Activated CD4-positive, alpha-beta T cell treated with anti-CD3 and anti-CD28 coated beads, Interleukin-2, amount 50 U/mL, for 24 hours (primary cell): ENCODE measurements at places on chromosomes 3 and 15.

GRCh38 chr3:9676785-9677184, 26.8 kb upstream of the CPNE9 start:
- no peak for DNase-seq

- no peak for DNase-seq
Measured at GRCh38 chr3:133675631-133676335, 14.0 kb upstream of the TOPBP1 start.

DNA sequence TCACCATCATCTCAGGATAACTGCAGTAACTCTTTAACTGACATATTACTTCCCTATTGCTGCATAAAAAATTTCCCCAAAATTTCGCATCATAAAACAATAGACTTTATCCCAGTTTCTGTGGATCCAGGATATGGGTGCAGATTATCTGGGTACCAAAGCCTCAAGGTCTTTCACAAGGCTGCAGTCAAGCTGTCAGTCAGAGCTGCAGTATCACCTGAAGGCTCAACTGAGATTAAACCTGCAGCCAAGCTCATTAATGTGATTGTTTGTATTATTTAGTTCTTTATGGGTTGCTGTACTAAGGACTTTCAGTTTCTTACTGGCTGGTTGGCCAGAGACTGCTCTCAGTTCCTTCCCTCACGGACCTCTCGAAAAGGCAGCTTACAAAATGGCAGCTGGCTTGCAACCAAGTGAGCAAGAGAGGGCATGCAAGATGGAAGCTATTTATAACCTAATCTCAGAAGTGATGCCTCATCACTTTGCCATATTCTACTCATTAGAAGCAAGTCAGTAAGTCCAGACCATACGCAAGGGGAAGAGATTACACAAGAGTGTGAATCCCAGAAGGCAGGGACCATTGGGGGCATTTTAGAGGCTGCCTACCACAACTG, 54.9 kb downstream of the DCUN1D1 start:
- no peak for DNase-seq

- no peak for DNase-seq
Measured at GRCh38 chr3:151609491-151609890, 124.2 kb upstream of the AADACL2 start.

- DNase-seq = no peak
Measured at GRCh38 chr3:101851072-101851770, 1.9 kb downstream of the NFKBIZ start.

- no peak for DNase-seq
Measured at GRCh38 chr3:59407425-59407824, 357.6 kb upstream of the CFAP20DC start.

DNA sequence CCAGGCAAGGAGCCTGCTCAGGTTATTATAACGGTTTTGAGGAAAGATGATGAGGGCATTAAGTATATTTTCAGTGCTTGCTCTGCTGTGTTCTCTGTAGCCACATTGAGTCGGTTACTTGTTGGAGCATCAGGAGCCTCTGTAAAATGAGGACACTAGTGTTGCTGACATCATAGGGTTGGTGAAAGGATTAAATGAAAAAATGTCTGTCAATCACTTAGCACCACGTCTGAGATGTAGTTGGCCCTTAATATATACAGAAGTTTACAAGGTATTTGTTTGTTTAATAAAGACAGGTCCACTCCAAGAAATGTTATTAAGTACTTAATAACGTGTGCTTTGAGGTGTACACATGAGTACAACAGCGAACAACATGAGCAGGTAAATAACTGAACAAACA, 735 bp upstream of the SLC25A26 start:
- DNase-seq = no peak

GRCh38 chr3:181711325-181712135, at the start of gene SOX2:
Gene SOX2 (plus strand): TSS chr3:181711925. CDS start chr3:181712361, 436 bp downstream.
- no peak for DNase-seq

GRCh38 chr3:171000281-171000680, 26.2 kb downstream of the SLC2A2 start:
- DNase-seq = no peak

DNA sequence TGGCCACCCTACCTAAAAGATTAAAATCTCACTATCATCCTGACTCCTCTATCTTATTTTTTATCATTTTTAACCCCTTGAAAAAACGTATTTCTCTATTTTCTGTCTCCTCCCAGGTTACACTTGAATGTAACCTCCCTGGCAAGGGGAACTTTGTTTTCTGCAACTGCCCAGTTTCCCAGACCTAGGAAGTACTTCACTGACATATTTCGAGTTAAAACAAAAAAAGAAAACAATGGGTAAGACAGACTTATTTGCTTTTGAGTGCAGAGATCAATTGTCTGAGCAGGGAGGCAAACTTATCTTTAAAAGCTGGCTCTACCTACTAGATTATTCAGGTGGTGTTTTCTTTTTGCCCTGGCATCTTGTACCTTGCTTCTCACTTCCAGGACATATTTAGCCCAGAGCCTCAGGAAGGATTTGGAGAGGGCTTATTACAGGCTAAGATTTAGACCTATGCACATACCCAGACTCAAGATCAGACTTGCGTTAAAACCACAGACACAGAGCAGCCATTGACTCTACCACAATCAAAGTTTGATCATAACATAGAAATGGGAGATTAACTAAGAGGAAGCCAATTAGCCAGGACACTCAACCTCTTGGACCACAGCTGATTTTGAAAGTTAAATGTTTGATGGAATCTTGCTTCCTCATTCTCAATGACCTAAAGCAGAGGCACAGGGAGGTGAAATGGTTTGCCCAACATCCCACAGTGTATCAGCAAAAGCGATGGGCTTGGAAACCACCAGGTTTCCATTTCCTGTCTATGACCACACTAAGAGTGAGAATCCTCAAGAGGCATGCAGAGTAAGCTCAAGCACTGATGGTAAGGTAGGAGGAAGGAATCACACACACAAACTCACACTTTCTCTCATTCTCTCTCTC, 169.5 kb upstream of the THBS1 start:
- DNase-seq = no peak

GRCh38 chr3:157282261-157283191, 122.6 kb upstream of the CCNL1 start:
- DNase-seq = no peak

GRCh38 chr3:169509359-169509758, 154.2 kb downstream of the MECOM start:
- DNase-seq = no peak

- peak; percentile 18 for DNase-seq
Measured at GRCh38 chr3:30751610-30752299, 142.7 kb downstream of the GADL1 start.

GRCh38 chr3:171187706-171188290, 161.3 kb upstream of the SLC2A2 start:
- no peak for DNase-seq

DNA sequence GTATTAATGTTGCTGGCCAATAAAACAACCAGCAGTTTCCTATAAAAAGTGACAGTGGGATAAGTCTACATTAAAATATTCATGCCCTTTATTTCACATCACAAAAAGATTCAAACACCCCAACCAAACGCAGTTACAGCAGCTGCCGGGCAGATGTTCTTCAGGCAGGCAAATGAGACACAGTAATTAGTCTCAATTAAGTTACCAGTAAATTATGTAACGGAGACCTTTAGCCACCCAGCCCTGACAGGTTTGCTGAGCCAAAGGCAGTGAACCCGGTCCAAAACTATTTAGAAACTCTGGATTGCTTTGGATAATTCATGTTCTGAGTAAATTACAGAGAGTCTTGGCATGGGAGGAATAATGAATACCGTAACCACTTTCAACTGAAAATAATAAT, 289.2 kb upstream of the LYSMD4 start:
- no peak for DNase-seq

DNA sequence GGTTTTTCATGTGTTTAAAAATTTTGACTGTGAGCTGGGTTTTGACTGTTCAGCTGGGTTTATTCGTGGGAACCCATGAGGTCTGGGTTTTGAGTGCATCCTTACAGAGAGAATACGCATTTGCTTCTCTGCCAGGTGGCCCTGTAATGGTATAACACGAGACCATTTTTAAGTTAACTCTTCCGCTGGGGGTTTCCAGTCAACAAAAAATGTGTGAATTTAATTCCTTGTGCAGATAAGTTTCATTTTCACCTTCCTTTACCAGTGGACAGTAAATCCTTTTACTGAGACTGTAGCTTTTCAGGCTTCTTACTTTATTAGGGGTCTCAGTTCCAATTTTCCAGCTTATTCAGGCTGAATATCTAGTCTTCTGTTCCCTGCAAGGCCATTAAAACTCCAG, 149.6 kb downstream of the OPA1 start:
- DNase-seq = no peak

- DNase-seq = no peak
Measured at GRCh38 chr3:127772827-127773751, 49.2 kb downstream of the MGLL start.

DNA sequence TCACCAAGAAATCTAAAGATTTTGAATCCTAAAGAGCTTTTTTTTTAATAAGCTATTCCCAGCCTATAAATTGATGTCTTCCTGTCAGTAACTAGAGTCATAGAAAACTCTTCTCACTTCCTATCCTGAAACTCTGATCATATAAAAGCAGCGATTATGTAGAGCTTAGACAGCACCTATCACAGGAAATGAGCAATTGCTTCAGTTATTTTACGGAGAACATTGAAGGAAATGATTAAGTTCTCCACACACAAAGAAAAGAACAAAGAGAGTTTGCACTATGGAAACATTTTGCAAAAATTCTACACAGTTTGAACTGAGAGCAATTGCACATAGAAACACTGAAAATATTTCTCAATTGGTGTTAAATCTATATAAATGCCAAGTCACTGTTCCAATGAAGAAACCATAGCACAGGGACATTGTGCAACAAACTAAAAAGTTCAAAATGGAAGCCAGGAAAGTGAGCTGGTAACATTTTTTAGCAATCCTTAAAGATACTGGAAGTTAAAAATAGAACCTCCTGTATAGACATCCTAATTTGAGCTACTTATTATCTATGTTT, 291.5 kb upstream of the ARHGEF26 start:
- no peak for DNase-seq

DNA sequence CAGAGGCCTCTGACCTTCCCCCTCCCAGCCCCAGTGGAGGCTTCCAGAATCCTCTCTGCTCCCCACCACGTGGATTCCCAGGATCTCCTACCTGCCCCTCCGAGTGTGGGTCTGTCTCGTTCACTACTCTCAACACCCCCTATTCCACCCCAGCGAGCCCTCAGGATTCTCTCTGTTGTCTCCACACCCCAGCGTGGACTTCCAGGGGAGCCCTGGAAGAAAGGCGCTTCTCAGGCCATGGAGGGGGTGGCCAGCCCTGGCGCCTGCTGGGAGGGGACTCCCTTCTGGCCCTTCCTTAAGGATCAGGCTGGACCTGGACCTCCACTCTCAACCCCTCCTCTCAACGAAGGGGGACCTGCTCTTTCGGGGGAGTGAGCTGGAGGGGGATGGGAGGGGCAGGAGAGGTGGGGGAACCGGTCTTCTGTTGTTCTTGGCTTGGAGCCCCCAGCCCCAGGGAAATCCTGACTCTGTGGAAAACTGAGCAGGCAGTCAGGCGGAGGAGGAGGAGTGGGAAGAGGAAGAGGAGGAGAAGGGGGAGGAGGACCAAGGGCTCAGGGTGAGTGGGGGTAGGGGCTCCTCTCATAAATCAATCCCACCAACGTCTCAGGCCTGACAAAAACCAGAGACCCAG, 32.9 kb downstream of the EPHB3 start:
- no peak for DNase-seq

DNA sequence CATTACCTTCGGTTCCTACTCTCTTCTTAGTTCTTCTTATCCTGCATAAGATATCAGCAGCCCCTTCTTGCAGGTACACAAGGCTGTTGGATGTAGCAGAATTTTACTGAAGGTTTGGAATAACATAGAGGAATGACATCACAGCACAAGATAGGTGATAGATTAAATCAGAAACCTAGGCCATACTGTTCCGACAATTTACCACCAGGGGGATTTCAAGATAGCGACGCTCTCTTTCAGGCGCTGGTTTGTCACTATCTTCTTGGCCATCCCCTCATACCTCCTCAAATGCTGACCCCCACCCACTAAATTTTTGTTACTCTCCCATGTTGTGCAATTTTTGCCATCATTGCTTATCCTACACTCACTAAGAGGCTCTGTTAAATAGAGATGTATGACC, 3.5 kb downstream of the SIDT1 start:
- no peak for DNase-seq

DNA sequence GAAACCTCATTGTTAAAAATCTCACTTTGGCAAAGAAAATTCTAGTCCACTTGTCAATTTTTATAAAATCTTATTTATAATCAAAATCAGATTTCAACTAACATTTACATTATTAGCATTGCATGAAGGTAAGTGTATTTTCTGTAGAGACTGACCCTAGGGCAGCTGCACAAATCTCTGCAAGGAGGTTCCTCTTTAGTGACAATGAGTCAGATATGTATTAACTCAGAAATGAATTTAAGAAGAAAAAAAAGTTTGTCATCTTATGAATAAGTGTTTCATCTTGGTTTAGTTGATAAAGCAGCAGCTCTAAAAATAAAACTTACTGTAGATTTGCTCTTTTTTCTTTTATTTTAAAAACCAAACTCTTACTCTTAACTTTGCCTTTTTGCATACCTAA, 9.0 kb upstream of the GNB4 start:
- no peak for DNase-seq

DNA sequence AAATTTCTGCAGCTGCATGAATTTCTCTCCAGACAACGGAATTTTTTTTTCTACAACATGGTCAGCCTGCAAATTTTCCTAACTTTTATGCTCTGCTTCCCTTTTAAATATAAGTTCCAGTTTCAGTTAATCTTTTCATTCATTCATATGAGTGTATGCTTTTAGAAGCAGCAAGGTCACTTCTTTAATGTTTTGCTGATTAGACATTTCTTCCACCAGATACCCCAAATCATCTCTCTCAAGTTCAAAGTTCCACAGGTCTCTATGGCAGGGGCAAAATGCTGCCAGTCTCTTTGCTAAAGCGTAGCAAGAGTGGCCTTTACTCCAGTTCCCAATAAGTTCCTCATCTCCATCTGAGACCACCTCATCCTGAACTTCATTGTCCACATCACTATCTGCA, 205.6 kb upstream of the GRM7 start:
- no peak for DNase-seq

DNA sequence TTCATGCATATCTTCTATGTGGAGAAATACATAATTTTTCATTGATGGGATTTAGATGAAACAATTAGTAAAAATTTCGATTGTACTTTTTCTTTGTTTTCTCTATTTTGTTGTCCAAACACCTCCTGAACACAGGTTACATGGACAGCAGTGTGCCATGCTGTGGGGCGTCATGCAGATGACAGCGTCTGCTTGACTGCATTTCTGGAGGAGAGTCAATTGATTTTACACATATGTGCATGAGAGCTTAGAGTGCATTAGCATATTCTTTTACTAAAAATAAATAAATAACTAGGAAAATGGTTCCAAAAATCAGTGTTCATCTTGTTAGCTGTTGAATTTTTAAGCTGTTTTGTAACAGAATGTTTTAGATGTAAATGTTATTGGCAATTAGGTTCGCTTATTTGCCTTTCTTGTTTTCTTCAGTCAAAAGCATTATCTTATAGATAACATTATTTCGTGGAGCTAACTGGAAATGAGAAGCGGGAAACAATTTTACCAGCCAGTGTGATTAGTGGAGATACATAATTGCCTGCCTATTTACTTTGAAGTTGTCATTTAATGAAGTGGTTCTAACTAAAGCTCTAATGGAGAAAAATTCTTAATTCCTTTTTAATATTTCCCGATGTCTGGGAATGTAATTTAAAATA, 82.7 kb upstream of the VGLL3 start:
- no peak for DNase-seq
